ENCODE measurements at places on chromosomes 7 and 10. TPM values are rescaled to one million over a fixed set of nuclear protein-coding genes. Genes with fewer than 3 reads are reported as not detected.

The PRKCQ gene
- total RNA-seq, result not detected

The MACROH2A2 gene
- total RNA-seq, result 13.3 TPM

The SRRM3 gene
- total RNA-seq, result 0.40 TPM

- no peak for DNase-seq
Measured at GRCh38 chr10:131745591-131745990, 155.2 kb upstream of the PPP2R2D start.

DNA sequence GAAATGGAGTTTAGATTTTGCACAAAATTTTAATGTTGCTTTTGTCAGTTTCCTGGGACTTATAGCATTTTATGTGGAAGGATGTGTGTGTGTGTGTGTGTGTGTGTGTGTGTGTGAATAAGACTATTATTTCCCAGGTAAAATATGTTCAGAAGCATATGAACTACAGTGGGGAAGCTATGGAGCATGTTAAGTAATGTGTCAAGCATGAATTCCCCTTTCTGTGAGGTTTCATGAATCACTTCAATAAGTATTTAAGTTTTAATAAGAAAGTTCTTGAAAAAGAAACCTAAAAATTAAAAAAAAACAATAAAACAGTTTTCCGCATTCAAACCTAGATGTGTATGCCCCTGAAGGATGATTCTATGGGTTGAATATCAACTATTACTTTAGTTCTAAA is 693 bp downstream of the CREB5 start:
- DNase-seq, result no peak

DNA sequence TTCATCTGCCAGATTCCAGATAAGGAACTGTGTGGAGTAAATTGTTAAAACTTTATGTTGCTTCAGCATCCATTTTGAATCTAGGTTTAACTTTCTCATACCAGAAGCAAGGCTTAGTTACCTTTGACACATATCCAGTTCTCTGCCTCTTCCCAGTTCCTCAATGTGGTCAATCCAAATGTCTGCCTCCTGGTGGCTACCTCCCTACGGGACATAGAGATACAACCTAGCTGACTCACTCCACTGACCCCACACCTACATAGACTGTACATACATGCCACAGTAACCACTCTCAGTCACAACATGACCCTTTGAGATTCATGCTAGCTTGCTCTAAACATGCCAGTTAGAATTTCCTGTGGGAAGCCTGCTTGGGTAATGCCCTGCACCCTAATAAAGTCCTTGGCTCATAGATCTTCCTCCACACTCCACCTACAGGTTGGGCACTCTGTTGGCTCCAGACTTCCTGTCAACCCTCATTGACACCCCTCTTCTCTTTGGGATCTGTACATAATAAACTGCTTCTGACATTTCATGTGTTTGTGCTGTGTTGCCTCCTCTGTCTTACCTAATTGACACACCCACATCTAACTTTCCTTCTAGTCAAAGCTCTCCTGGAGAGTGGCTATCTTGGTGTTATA is 278.1 kb downstream of the HTR7 start:
- peak; percentile 19 for DNase-seq

Measured in LHCN-M2 (cell line).